Stimulated activated CD8-positive, alpha-beta memory T cell treated with anti-CD3 and anti-CD28 coated beads, Interleukin-7, amount 100 ng/mL, for 4 hours (primary cell): ENCODE measurements at places on chromosomes 6 and 20.

GRCh38 chr6:144305985-144306384, 20.9 kb downstream of the UTRN start:
- peak; percentile 19 for DNase-seq

DNA sequence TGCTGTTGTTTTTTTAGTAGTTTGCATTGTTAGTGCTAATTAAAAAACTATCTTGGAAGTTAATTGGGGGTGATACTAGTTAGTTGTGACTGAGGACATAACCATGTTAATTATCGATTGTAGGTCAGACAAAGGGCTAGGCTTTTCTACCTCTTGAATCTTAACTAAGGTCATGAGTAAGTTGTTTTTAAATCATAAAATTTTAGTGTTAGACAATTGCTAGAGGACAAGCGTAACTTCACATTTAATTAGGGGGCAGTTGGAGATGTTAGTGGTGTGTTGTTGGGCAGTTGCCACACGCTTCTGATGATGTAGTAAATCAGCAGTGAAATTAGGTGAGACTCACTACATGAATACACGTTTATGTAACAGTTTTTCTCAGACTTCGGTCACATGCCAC, 619.1 kb upstream of the FLRT3 start:
- no peak for DNase-seq

GRCh38 chr6:93392797-93393196, 26.6 kb downstream of the EPHA7 start:
- DNase-seq: no peak

DNA sequence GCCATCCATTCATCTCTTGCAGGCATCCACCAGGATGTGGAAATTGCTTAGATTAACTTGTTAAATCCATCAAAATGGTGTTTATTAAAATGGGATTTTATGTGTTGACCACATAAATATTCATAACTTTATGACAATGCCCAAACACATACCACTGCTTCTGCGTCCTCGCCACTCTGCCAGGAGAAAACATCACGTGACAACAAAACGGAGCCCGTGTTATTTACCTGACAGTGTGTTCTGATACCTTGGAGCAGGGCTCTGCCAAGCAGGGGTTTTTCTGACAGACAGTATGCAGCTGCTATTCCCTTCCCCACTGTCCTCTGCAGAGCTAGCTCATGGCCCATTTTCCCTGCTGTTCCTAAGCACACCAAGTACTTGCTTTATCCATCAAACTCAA, 279.5 kb upstream of the CHD6 start:
- no peak for DNase-seq

- no peak for DNase-seq
Measured at GRCh38 chr6:36566418-36566905, 19.2 kb upstream of the STK38 start.

DNA sequence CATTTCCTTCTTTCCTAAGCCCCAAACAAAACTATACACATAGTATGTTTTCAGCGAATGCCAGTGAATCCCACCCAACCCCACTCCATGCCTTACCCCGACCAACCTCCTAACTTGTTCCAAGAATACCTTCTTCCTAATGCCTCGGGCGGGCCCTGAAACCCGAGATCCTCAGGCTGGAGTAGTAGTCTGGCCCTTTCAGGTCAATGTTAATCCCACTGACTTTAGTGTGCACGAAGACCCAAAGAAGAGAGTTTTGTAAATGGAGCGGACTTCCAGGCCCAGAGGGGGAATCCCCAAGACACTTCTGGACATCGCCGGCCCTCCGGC, 394 bp downstream of the YIPF3 start:
- DNase-seq: no peak

GRCh38 chr6:14146506-14147096, 29.0 kb downstream of the CD83 start:
- no peak for DNase-seq

DNA sequence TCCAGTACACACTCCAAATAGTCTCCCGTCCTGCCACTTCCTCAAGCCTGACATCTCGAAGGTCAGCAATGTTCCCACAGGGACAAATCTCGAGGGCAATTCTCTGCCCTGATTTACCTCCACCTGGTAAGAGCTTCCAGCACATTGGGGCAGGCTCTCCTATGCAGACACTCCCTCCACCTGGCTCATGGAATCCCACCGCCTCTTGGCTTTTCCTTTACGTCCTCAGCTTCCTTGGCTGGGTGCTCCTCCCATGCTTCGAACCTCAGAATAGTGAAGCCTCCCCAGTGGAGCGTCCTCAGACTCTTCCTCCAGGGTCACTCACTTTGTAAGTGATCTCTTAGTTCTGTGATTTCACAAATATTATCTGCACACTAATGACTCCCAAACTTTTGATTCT, 205.2 kb upstream of the ECI2 start:
- no peak for DNase-seq

DNA sequence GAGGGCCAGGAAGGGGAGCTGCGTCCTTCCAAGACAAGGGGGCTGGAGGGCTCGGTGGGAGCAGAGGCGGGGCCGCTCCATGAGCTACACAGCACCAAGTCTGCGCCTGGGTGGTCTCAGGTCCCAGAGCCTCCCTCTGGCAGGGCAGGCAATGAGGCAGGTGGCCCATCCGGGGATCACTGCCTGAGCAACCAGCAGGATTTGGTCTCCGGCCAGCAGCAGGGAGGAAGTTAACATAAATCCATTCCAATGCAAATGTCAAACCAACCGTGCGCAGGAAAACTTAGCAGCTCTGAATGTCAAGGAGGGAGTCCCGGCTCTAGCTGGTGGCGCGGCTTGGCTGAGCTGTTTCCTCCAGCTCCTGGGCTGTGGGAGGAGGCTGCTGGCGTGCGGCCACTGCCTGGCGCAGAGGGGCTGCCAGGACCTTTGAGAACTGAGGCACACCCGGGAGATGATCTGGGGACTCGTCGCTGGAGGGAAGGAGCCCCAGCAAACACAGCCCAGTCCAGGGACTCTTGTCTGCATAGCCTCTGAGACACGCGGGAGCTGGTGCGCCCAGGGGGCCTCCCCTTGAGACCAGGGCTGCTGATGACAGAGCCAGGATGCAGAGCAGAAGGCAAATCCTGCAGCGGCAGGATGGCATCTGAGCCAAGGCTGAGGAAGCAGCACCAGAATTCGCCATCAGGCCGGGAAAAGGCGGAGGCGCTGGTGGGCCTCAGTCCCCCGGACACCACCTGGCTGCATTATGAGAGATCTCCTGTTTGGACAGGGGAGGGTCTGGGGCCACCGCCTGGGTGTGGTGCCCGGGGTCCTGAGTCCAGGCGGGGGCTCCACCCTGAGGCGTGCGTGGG, 33.1 kb upstream of the CHRNA4 start:
- no peak for DNase-seq

- no peak for DNase-seq
Measured at GRCh38 chr6:146620655-146621054, 21.9 kb downstream of the ADGB start.

GRCh38 chr6:116563830-116564229, 7.5 kb upstream of the RWDD1 start:
- DNase-seq: no peak

DNA sequence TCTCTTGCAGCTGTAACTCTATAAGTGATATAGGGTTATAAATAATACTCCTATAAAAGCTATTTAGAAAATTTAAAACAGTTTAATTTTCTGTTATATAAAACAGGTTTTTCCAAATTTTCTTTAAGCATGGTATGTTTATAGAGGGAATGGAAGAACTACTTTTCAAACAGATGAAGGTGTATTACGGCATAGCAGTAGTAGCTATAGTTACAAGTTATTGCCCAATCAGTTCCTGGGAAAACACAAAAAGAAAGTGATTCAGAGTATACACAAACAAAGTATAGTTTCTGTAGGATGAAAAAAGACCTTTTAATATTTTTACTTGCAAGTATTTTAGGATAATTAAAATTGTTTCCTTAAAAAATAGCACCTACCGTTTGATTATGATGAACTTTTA, 9.8 kb downstream of the SLC17A5 start:
- no peak for DNase-seq

DNA sequence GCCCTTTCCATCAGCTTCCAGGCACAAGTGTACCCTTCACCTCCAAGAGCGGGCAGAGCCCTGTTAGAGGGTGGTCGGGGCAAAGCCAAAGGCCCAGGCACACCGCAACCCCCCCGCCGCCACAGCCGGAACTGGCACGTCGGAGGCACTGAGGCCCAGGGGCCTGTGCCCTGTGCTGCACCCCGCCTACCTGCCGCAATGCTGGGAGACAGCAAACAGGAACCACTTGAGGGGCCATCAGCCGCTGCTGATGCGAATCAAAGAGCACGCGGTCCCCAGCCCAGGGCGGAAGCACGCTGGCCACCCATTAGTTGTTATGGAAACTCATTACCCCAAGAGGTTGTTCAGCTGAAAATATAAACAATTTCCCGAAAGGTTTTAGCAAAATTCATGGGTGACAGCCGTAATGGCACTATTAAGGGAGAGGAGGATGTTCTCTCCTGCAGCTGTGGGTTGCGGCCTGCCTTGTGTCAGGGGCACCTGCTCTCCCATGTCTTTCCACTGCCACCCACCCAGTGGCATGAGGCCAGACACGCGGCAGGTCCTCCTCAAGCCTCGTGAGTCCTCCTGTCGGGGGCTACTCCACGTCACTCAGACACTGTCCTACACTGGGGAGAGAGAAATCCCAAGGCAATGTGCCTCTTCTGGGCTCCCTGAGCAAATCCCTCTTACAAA, 65.3 kb downstream of the EDN3 start:
- DNase-seq: no peak

DNA sequence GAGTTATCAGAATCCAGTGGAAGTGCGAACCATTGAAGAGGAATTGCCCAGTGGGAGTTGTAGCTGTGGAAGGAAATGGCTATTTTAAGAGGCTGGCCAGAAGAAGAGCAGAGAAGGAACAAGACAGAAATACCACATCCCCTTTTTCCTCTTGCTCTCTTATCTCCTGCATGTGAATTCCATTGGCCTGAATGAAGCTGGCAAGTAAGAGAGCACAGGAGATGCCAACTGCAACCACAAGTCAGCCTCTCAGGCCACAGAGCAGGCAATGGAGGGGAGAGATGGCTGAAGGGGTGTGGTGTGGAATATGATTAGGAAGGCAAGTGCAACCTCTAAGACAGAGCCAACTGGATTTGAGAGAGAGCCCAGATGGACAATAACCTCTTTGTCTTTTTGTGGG, 362.7 kb upstream of the IMPG1 start:
- no peak for DNase-seq

- DNase-seq: no peak
Measured at GRCh38 chr20:12894089-12894488, 114.7 kb upstream of the SPTLC3 start.

- DNase-seq: no peak
Measured at GRCh38 chr6:119127627-119128026, 49.2 kb upstream of the FAM184A start.

GRCh38 chr6:44072452-44072958, 54.7 kb downstream of the MRPL14 start:
- no peak for DNase-seq

DNA sequence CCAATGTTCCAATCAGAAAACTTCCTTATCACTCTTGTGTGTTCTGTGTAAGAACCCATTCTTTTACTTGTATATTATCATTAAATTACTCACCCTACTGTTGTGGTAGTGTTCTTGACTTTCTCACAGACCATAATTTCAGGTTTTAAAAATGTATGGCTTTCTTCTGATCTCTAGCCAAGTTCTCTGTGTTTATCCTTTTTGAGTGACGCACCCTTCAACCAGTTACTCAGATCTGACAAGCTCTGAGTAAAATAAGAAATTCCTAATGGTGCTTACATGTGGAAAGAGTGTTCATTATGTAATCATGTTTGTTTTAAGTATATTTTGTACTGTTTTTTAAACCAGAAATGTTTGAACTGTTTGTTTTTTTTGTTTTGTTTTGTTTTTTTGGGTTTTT, 11.0 kb downstream of the TBPL1 start:
- DNase-seq: no peak

GRCh38 chr6:125164696-125165095, 11.1 kb downstream of the TPD52L1 start:
- no peak for DNase-seq

GRCh38 chr6:50822078-50822476, 3.4 kb downstream of the TFAP2B start:
- DNase-seq: no peak

DNA sequence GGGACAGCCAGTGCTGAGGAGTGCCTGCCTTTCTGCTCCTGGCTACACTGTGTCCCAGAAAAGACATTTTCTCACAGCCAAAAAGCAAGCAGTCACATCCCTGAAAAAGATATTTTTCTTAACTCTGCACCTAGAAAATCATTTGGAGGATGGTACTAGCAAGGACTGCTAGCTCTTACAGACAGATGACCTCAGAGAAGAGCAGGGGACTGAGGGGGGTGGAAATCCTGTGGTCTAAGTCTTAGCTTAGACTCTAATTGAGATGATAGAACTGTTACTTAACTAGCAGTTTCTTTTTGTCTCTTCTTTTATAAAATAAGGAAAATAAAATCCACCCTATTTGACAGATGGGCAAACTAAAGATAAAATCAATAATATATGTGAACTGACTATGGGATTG, 152.8 kb downstream of the TMEM200A start:
- DNase-seq: no peak

DNA sequence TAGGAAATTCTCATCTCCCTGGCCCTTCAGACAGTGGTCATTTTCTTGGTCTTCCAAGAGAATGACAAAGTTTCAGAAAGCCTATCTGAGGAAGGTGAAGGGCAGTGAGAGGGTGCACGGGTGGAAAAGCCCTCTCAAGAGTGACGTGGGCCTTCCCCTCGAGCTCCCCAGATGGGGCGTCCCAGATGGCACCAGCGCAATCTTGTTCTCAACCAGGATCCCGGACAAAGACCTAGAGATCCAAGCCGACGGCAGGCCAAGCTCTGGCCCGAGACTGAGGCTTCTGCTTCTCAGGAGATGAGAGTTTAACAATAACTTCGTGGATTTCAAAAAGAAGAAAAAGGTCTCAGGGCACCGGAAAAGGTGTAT, 797 bp upstream of the ZNF133 start:
- no peak for DNase-seq

GRCh38 chr6:106066989-106067388, 19.1 kb upstream of the PRDM1 start:
- DNase-seq: no peak

- no peak for DNase-seq
Measured at GRCh38 chr6:52552278-52552643, 24.6 kb downstream of the TRAM2 start.
